Jurkat, Clone E6-1 (cell line): ENCODE measurements at places on chromosomes 4 and X.
A peak's percentile ranks its signal among the peaks of the same experiment; 100 is the strongest.

DNA sequence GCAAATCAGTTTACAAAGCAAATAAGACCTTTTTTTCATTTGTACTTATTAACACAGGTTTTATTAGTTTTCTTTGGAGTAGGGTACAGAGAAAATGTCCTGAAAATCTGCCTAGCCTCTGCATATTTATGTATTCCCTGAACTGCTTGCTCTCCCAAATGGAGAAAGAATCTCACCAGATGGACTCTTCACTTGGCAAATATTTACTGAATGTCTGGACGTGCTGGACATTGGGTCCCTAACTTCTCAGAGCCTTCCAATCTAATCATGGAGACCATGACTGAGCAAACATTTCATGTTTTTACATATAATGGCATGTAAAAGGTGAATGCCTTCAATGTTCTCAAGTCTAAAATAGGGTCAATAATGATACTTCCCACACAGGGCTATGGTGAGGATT lies 126.0 kb downstream of the CHRDL1 start:
- DNase-seq = no peak

- no peak for DNase-seq
Measured at GRCh38 chr4:8534611-8535010, 45.6 kb upstream of the GPR78 start.

- DNase-seq = peak; percentile 86
Measured at GRCh38 chr4:52894443-52894842, 32.3 kb downstream of the RASL11B start.

GRCh38 chr4:185640811-185641675 lies 105.7 kb upstream of the PDLIM3 start:
- DNase-seq = peak; percentile 56

DNA sequence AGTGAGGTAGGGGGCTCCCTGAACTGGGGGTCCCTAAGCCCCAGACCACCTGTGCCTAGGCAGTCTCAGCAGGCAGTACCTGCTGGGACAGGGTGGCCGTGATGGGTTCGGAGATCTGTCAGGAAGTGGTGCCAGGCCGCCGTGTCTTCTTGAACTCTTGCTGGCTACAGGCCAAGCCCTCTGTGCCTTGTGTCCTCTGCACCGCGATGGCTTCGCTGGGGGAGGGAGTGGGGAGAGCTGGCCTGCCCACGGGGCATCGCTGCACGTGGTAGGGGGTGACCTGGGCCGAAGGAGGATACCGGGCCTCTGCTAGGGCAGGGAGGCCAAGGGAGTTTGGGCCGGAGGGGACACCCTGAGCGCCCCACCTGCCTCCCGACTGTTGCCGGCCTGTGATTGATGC lies 96.7 kb upstream of the NKX1-1 start:
- DNase-seq = no peak

DNA sequence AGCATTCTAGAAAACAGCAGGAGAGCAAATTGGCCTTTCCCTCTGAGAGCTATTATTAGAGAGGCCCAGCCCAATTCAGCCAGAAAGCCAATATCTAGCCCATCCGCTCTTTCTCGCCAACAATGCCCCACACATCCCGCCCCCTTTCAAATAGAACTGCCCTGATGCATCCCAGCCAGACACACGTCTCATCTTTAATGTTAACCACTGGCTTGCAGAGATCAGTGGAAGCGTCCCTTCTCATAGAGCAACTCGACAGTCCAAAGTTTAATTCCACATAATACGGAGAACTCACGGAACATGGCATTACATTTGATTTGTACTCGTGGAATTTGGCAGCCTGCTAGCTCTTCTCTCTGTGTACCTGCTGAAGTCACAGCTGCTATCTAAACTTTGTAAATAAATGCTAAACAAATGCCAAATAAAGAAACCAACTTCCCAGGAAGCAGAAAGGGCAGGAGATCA lies 304.4 kb downstream of the DHX15 start:
- DNase-seq = no peak

DNA sequence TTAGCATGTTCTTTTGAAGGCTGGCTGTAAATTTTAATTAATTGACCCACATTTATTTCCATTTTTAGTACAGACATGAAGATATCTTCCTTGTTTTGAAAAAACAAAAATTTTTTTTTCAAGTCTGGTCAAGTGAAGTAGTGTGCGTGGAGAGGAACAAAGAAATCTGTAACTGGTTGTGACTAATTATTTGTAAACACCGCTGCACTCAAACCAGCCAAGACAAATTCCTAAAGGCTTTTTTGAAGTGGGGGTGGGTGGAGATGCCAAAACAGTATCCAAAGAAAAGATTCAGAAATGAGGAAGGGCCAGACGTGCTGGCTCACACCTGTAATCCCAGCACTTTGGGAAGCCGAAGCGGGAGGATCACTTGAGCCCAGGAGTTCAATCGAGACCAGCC lies 88.3 kb downstream of the SHROOM2 start:
- DNase-seq = no peak

GRCh38 chr4:188867796-188868195 lies 728.6 kb downstream of the TRIML1 start:
- no peak for DNase-seq

- DNase-seq = no peak
Measured at GRCh38 chr4:35734381-35735098, 509.8 kb downstream of the ARAP2 start.

GRCh38 chr4:7862561-7863192 lies 77.0 kb downstream of the AFAP1 start:
- DNase-seq = no peak

DNA sequence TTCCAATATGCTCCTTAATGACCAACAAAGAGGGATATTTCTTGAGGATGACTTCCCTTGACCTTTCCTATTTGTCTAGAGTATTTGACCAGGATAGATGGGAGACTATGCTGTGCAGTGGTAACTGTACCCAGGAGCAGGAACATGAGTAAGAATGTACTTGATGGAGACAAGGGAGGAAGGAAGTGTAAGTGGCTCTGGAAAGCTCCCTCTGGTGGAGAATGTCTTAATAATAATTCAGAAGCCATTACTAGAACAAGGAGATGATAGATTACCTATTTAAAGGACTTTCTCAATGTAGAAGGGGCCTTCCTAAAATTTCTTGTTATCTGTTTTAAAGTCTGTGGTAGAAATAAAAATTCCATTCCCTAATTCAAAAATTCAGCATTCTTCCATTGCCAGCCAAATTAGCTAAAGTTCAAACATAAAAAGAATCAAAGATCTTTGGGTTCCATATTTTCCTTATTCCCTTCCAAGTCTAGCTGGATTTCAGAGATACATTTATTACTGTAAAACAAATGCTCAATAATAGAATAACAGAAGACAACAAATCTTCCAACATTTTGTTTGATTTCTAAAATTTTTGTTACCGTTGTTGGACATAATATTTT lies 83.8 kb downstream of the GRID2 start:
- DNase-seq = peak; percentile 54

DNA sequence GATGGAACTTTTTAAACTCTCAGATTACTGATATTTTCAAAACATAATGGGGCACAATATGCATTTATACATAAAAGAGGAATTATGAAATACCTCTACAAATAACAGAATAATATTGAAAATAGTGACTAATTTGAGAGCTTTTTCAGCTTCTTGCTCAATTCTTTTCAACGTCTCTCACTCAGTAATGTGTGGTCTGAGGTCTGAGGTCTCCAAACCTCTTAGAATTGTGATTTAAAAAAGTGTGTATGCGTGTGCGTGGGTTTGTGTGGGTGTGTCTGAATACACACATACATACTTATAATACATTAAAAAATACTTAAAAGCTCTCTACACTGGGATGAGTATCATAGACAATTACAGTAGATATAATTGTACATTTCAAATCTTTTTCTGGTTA lies 7.9 kb downstream of the NDNF start:
- DNase-seq = no peak

DNA sequence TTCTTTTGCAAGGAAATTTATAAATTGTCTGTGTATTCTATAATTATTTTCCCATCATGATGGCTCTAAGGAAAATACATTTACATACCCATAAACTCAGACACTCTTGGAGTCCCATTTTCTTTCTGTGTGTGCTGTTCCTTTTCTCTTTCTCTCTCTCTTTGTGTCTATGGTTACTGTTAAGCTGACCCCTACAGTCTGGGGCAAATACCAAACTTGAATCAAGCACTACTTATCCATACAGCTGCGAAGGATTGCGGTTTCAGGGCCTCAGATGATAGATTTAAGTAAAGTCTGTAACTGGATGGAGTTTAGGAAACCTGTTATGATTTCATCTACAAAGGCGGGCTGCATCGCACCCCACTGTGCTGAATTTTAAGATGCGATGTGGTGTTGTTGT lies 150.2 kb downstream of the SHROOM3 start:
- DNase-seq = no peak

DNA sequence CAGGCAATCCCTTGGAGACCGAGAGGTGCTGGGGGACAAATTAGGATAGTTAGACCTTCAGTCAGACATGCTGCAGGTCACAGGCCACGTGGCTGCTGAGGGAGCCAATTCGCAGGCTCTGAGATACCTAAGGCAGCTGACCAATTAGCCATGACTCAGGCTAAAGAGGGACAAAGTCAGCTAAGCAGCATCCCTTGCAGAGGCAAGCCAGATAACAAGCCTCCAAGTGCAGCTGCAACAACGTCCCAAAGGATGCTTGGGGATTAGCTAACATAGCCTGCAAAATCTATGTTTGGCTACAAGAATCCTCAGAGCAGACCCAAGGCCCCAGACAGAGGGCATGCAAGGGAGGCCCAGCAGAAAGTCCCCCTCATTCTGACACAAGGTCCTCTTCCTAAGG lies 93.5 kb downstream of the SEL1L3 start:
- no peak for DNase-seq

DNA sequence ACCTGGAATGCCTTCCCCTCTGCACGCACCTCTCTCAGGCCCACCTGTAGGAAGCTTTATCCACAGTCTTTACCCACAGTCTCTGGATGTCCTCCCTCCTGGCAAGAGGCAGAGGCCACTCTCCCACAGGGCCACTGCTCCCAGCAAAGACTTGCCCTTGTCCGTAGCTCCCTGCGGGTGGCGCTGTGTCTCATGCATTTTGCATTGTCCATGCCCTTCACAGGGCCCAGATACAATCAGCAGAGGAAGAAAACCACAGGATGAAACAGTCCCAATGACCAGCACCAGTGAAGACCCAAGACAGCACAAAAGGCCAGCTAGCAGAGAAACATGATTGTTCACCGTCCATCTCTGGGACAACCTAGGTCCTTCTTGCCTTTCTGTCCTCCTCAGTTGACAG lies 2.1 kb upstream of the NSG1 start:
- DNase-seq = no peak

DNA sequence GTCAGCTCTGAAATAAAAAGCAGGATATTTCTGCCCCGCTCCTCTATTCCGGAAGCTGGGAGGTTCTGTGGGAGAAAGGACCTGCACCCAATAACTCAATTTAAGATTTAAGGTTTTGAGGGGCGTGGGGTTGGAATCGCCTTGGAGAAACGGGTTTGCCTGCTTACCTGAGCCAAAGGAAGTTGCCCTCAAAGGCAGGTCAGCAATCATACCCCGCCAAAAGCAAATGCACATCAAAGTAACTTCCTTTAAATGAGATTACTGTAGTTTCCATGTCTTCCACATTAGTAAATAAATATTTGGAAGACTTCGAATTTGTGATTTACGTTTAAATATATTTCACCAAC lies 978 bp upstream of the HS3ST1 start:
- no peak for DNase-seq

DNA sequence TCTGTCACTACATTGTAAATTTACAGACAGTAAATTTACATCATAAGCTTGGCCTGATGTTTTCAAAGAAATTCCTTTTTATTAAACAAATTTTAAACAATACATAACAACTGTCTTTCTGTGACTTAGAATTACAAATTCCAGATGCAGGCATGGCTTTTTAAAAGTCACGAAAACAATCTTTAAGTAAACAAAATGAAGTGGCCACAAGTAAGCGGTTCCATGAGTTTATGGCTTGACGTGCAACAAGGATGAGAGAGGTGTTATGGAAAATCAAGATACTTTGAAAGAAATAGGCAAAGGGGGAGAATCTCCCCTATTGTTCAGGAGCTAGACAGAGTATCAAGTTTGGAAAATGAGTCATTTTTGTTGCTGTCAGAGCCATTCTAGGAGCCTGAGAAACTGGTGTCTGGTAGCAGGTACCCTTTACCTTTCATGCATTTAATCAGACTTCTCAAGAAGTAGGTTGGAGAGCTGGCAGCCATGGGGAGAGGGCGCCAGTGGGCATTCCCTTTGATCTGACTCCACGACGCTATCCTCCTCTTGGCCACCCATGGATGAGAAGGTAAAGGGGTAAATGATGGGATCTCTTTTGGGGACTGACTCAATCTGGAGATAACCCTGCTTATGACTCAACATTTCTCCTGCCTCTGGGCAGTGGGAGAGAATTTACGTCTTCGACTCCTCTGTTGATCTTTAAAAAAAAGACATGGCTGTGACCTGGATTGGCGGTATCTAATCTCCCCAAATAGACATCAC lies 217.2 kb downstream of the SPRY1 start:
- DNase-seq = no peak

DNA sequence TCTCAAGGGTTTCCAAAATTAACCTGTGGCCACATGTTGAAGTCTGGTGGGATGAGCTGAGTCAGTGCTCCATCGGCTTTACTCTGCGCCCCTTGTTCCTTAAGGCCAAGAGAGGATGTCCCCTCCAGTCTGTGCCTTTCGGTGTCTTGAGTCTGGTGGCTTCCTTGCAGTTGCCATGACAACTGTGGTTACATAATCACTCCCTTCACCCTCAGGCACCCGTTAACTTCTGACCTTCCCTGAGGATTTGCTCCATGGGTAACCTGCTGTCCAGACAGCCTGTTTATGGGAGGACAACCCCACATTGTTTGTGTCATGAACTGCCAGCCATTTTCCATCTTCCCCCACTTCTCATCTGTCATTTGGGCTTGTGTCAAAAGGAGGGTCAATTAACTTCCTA lies 401.1 kb upstream of the LCORL start:
- DNase-seq = no peak

- no peak for DNase-seq
Measured at GRCh38 chr4:82360298-82361177, 13.3 kb downstream of the HNRNPD start.

GRCh38 chr4:121877041-121877773 lies 6.9 kb upstream of the BBS7 start:
- no peak for DNase-seq

GRCh38 chr4:57410331-57411052 lies 300.3 kb upstream of the IGFBP7 start:
- no peak for DNase-seq

- peak; percentile 35 for DNase-seq
Measured at GRCh38 chrX:74232859-74233258, 71.1 kb upstream of the ZCCHC13 start.

- DNase-seq = no peak
Measured at GRCh38 chr4:104501290-104501689, 6.6 kb upstream of the CXXC4 start.

GRCh38 chr4:83417566-83417965 lies 38.1 kb downstream of the HELQ start:
- no peak for DNase-seq

GRCh38 chrX:19566359-19567222 lies 51.3 kb upstream of the MAP3K15 start:
- peak; percentile 26 for DNase-seq

DNA sequence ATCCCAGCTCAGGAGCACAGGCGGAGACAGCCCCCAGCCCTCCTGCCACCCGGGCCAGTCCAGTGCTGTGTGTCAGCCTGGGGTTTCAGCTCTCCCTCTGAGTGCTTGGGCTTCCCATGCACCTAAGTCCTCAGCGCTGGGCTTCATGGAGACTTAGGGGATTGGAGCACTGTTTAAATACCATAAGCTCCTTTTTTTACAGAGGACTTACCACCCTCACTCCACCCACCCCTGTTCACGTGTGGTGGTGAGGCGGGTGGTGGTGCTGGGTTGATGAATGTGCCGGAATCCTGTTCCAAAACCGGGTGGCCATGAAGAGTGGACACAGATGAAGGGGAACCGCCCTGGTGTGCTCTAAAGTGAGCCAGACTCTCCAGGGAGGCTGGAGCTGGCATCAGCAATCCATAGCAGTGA lies 66.9 kb downstream of the PSAPL1 start:
- no peak for DNase-seq
